ENCODE measurements at places on chromosomes 6 and 20. TPM values are rescaled to one million over a fixed set of nuclear protein-coding genes. Genes with fewer than 3 reads are reported as not detected.

DNA sequence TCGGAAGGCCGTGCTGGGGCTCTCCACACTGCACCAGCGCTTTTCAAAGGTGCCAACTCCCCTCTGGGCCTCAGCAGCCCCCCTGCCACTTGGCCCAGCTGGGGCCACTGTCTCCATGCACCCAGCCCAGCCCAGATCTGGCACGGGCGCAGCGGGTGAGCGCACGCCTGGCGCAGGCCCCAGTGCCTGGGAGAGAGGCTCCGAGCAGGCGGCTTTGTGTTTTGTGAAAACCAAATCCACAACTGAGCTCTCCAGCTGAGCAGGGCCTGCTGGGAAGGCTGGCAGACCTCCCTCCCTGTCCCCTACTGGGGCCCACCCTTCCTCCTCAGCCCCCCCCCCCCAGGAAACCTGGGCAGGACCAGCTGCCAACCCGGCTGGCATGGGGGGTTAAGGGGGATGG, 17.0 kb downstream of the MDGA1 start:
- DNase-seq = no peak

Gene DNMT3B
- total RNA-seq = 3.2 TPM

GRCh38 chr6:20217324-20217855, 5.1 kb upstream of the MBOAT1 start:
- DNase-seq = no peak

Gene ZC3H12D
- under 0.01 TPM for total RNA-seq

Gene GMEB2
- total RNA-seq = 10.8 TPM

- no peak for DNase-seq
These were observed 721.9 kb upstream of the HS3ST5 start for GRCh38 chr6:115064680-115065079.

DNA sequence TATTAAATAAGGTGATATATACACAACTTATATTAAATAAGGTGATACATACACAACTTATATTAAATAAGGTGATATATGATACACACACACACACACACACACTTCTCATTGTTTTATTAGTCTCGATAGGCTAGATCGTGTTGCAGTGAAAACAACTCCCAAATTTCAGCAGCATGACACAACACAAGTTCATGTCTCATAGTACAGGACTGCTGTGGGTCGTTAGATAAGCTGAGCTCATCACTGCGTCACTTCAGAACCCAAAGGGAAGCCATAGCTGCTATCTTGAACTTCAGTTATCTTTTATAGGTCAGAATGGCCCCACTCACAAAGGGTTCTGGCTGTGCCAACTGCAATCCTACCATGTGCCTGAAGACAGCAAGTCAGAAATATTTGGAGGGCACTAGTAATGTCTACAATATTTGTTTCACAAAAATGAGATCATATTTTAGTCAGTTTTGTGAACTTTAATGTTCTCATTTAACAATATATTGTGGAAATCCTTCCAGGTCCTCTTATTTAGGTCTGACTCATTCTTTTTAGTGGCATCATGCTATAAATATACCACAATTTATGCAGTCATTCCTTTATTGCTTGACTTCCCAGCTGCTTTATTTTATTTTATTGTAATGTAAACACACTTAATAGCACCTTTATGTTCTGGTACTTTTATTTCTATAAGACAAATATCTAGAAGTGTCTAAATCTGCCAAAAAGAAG, 290.2 kb downstream of the PHACTR1 start:
- DNase-seq = no peak

Gene NRM
- 3.5 TPM for total RNA-seq

Gene SLC22A7
- not detected for total RNA-seq

GRCh38 chr6:136609873-136610706, 59.9 kb upstream of the MAP7 start:
- peak; percentile 100 for DNase-seq

DNA sequence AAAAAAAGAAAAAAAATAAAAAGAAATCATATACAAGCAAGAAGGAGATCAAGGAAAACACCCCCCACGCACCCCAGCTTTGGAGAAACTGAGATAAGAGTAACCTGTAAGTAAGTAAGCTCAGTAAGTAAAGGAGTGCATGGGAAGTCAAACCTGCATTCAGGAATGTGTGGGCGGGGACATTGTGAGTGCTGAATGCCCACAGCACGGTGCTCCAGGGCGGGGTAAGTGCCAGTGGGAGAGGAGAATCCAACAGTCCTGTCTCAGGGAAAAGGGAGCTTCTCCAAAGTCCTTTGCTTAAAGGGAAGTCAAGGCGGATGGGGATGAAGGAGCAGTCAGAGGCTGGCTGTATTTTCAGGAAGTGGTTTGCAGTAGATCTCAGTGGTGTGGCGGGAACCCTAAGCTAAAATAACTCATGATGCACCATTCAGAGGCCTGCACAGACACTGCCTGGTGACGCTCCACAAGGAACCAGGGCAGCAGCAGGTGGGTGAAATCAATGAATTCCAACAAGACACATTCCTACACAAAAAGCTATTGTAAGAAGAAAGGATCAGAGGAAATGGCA, 368.0 kb downstream of the QKI start:
- DNase-seq = no peak

- DNase-seq = no peak
These were observed 154.8 kb downstream of the FOXC1 start for GRCh38 chr6:1764397-1764987.

DNA sequence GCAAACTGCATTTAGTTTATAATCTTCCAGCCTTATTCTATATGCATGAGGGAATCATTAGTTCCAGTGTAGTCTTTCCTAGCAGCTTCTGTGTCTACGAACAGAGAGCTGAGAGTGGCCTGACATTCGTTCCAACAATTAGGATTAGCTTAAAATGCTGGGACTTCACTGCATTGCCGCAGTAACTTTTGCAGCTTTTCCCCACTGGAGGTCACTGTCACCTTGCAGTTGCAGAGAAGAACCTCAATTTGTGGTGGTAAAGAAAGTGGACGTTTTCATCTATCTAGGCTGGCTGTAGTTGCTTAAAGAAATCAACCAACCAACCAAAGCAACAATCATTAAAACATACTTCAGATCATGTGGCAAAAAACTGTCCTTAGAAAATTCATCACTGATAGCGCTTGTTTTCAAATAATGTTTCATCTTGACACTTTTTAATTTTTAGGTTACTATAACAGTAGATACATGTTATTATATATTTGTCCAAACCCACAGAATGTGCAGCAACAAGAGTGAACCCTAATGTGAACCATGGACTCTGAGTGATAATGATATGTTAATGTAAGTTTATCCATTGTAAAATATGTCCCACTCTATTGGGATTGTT, 12.2 kb downstream of the MYLK4 start:
- peak; percentile 66 for DNase-seq

GRCh38 chr6:109202409-109203264, 107.3 kb downstream of the CEP57L1 start:
- no peak for DNase-seq

Gene ASIP
- not detected for total RNA-seq

DNA sequence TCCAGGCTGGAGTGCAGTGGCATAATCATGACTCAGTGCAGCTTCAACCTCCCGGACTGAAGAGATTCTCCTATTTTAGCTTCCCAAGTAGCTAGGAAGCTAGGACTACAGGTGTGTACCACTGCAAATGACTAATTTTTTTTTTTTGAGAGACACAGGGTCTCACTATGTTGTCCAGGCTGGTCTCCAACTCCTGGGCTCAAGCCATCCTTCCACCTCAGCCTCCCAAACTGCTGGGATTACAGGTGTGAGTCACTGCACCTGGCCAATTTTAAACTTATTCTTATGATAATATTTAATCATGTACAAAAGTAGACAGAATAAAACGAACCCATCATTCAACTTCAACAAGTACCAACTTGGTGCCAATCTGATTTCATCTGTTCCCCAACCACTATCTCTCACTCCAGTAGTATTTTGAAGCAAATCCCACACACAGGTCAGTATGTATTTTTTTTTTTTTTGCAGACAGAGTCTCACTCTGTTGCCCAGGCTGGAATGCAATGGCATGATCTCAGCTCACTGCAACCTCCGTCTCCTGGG, 32.5 kb downstream of the BCL2L1 start:
- DNase-seq = no peak

DNA sequence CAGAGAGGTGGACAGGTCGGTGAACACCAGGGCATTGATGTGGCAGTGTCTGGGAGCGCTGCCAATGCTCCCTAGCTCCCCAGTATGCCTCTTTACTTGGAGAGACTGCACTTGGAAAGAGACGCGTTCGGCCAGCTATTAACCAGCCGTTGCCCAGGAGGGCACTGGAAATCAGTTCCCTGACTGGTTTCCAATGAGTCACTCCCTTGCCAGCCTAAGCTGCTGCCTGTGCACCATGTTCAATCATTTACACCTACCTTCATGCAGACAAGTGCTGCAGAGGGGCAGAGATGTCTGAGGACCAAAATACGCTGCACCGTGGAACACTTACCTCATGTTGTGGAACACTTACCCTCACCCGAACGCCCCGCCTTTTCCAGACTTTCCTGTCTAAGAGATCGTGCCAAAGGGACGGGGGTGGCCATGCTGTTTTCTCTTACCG, 151.6 kb downstream of the SOBP start:
- no peak for DNase-seq

DNA sequence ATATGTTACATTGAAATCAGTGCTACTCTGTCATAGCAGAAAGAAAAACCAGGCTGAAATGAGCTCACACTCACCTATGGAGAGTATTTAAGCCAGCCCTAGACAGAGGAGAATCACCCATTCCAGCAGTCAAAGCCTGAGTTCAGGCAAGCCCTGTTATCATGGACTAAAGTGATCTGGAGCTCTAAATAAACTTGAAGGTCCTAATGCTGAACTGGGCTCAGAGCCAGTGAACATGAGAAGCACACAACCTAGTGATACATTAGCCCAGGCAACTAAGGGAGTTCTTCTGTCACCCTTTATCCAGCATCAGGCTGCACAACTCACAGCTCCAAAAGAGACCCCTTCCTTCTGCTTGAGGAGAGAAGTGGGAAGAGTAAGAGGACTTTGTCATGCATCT, 425.0 kb downstream of the COL12A1 start:
- no peak for DNase-seq

DNA sequence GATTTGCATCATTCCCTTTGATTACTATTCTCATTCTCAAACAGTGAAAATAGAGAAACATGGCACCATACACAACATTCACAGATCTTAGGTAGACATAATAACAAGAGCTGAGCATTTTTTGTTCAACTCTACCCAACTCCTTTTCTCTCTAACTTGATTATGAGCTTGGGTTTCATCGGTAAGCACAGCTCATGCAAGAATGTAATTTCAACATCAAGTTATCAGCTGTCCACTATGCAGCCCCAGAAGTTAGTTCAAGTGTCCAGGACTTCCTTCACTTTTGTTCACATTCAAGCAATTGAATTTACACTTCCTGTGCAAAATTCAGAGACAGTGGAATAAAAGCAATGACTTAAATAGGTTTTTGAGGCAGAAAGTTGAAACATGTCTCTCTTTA, 297.7 kb upstream of the SASH1 start:
- DNase-seq = no peak

DNA sequence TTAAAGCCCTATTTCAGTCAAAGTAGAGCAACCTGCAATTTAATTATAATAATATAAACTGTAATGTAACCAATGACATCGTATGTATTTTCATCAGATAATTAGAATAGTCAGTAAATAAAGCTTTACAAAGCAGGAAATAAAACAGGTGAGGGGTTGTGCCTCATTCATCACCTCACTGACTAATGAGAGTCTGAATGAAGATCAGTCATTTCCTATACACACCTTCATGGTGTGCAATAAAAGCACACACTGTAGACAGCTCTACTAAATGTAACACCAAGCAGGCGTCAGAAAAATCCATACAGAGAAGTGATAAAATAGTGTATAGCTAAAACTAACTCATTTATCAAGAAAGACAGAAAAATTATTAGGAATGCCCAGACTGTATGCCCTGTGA, 105.9 kb downstream of the MAN1A1 start:
- no peak for DNase-seq

- no peak for DNase-seq
These were observed 198.7 kb upstream of the MYLIP start for GRCh38 chr6:15930207-15930606.

DNA sequence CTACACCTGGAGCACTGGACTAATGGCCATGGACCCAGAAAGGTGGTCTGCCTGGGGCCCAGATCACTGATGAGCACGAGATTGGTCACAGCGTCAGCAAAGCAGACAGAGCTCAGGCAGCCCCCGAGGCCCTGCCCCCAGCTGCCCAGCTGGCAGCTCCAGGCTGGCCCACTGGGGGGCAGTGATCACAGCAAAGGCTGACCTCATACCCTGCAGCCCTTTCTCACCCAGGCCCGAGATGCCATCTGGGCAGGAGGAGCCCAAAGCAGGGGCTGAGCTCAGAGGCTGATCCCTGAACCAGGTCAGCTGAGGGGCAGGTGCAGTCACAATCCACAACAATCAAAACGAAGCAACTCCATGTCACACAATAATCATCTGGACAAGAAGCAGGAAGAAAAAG, 4.1 kb downstream of the MAP1LC3A start:
- DNase-seq = no peak

DNA sequence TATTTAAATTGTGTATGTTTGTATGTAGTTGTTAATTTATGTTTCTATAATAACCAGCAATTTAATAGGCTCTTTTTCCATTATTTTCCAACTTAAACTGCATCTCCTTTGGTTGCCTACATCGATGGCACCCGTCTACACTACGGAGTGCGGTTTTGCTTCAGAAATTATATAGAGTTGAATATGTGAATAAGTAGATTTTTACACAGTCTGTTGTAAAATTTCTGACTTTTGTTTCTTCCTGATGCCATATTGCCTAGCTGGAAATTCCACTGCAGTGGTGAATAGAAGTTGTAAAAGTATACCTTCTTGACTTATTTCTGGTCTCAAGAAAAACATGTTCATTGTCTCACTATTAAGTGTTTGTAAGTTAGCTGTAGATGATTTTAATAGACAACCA, 404.1 kb upstream of the EPHA7 start:
- no peak for DNase-seq

Gene XKR7
- not detected for total RNA-seq

Gene DUSP15
- total RNA-seq = not detected

DNA sequence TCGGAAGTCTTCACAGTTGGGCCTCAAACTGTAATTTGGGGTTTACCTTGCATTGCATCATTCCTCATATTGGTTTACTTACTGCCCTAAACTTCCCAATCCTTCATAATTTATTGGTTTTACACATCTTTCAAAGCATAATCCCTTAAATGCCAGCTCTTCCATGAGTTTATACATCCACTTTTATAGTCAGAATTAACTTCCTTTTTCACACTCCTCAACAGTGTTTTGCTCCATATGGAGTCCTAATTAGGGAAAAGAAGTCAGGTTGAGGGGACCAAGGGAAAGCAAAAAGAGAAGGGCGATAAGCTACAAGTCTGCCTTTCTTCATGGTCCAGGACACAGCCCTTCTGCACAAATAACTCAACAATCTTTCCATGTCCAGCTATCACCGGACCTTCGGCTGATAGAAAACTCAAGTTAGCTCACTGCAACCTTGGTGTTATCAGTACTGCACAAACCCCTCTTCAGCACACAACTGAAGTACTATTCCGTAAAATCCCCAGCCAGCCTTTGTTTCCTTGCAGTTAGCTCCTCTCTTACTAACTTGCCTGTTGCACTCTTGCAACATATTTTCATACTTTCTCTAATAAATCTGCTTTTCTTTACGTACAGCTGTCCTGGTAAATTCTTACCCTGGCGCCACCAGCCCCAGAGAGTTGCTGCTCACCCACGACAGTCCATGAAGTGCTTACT, 2.0 kb downstream of the EEF1E1 start:
- peak; percentile 18 for DNase-seq

Data from fibroblast of villous mesenchyme (primary cell).